ENCODE measurements at places on chromosomes 12 and 14. TPM values are rescaled to one million over a fixed set of nuclear protein-coding genes. Genes with fewer than 3 reads are reported as not detected.

DNA sequence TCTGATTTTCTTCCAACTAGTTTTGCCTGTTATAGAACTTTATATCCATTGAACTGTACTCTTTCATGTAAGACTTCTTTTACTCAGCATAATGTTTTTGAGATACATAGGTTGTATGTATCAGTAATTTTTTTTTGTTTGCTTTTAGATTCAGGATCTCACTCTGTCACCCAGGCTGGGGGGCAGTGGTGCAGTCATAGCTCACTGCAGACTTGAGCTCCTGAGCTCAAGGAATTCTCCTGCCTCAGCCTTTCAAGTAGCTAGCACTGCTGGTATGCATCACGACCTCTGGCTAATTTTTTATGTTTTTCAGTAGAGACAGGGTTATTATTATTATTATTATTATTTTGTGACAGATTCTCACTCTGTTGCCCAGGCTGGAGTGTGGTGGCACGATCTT lies 65.0 kb upstream of the DDHD1 start:
- peak; percentile 23 for DNase-seq

GRCh38 chr14:55025948-55026347 lies 951 bp downstream of the WDHD1 start:
- no peak for DNase-seq

DNA sequence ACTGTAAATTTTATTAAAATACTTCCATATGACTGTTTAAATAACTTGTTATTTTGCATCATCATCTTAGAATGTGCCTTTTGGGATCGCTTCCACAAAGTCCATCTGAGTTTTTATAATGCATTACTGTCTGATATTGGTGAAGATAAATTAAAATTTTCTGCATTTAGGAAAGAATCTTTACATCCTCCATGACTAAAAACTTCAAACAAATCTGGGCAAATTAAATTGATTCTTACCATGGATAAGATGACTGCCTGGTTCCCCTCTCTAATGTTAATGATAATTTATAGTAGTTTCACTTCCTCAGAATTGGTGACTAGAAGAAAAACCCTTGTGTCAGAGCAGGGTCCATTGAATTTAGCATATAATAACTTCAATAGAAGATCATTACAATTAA lies 94.7 kb upstream of the SLC38A4 start:
- DNase-seq: no peak

GRCh38 chr14:101836135-101836534 lies 74.6 kb downstream of the PPP2R5C start:
- DNase-seq: no peak

Gene DPPA3
- total RNA-seq: not detected

Gene TSPAN19
- 3.4 TPM for total RNA-seq

Gene FOXA1
- total RNA-seq: 2.9 TPM

Gene KCNC2
- 4.1 TPM for total RNA-seq

Gene FNTB
- total RNA-seq: 5.5 TPM
